ENCODE measurements at places on chromosomes 3 and 15.

GRCh38 chr15:101503296-101503599 lies 13.7 kb upstream of the PCSK6 start:
- no peak for DNase-seq

DNA sequence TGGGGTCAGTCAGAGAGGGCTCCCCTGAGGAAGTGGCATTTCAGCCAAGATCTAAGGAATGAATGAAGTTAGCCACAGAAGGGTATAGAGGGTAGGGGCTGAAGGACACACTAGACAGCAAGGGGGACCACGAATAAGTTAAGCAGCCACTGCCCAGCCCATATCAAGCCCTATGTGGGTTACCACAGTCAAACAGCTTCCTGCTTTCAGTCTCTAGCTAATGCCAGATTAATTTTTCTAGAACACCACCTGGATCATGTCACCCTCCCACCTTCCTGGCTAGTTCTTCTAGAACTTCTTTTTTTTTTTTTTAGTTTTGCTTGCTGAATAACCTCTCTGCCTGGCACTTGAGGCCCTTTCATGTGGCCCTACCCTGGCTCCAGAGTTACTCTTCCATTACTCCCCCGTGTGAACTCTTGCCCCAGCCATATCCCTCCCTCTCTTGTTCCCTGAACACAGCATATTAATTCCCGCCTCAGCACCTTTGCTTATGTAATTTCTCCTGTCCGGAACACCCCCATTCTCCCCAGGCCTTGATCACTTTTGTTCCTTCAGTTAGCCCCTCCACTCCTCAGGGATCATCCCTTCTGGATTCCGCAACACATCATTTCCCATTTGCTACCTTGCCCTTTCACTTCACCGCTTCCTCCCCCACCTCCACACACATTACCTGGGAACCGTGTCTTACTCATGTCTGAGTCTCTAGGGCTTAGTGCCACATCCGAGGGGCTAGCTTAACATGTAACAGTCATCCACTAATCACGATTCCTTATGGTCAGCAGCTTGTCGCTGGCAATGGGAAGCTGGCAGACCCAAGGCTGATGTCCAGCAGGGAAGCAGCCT lies 20.6 kb upstream of the BNC1 start:
- no peak for DNase-seq

DNA sequence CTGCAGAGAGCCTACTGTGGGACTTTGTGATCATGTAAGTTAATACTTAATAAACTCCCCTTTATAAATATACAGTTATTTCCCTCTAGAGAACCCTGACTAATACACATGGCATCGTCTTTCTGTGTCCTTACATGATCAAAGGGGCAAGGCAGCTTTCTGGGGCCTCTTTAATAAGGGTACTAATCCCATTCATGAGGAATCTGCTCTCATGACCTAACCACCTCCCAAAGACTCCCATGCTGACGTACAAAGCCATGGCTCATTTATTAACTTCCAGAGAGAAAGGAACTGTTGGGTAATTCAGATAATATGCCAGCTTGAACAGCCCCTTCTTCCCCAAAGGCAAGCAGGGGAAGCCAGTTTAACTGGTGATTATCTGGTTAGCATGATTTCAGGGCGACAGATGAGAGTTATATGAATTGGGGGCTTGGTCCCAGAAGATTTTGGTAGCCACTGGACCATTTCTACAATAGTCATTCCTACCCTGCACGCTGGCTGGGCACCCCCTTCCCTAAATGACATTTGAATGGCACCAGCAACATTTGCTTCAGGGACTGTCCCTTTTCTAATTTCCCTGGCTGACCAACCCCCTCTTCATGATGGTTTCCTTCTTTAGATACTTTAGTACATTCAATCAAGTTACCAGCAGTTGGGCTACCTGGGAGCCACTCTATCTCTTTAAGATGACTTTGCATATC lies 83.6 kb upstream of the C3orf80 start:
- DNase-seq, result no peak

- DNase-seq, result no peak
Measured at GRCh38 chr15:70375586-70375985, 277.9 kb upstream of the TLE3 start.

- DNase-seq, result no peak
Measured at GRCh38 chr3:125085166-125085565, 29.4 kb upstream of the HEG1 start.

GRCh38 chr3:151305060-151305774 lies 11.4 kb downstream of the GPR87 start:
- no peak for DNase-seq

DNA sequence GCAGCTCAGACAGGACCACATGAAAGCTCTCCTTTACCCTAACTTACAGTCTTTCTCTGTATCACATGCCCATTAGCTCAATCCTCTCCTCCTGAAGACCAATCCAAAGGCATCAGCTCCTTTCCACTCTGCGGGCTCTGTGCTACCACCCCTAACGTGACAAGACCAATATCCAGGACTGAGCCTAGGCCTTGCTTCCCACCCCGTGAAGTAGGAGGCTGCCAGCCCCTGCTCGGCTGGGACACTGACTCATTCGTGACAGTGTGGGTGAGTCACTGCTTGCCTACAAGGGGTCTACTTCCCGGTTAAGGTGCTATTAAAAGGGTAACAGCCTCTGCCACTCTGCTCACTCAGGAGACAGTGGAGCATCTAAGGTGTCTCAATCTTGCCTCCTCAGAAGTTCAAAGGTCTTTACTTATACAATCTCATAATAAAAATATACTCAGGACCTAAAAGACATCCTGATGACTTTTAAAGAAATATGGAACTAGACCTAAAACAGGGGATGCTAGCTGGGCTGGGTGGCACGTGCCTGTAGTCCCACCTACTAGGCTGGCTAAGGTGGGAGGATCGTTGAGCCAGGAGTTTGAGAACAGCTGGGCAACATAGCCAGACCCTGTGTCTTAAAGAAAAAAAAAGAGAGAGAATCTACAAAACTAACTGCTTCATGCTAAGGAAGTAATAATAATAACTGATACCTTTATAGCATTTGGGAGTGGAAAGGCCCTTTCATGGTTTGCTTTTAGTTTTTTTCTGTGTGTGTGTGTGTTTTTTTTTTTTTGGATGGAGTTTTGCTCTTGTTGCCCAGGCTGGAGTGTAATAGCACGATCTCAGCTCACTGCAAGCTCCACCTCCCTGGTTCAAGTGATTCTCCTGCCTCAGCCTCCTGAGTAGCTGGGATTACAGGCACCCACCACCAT lies 55.0 kb downstream of the TMEM44 start:
- DNase-seq, result peak; percentile 23

- DNase-seq, result no peak
Measured at GRCh38 chr3:13272831-13273603, 147.1 kb downstream of the NUP210 start.

GRCh38 chr3:149366941-149367840 lies 10.3 kb downstream of the TM4SF1 start:
- no peak for DNase-seq

GRCh38 chr3:24060055-24060454 lies 115.0 kb downstream of the NR1D2 start:
- no peak for DNase-seq

DNA sequence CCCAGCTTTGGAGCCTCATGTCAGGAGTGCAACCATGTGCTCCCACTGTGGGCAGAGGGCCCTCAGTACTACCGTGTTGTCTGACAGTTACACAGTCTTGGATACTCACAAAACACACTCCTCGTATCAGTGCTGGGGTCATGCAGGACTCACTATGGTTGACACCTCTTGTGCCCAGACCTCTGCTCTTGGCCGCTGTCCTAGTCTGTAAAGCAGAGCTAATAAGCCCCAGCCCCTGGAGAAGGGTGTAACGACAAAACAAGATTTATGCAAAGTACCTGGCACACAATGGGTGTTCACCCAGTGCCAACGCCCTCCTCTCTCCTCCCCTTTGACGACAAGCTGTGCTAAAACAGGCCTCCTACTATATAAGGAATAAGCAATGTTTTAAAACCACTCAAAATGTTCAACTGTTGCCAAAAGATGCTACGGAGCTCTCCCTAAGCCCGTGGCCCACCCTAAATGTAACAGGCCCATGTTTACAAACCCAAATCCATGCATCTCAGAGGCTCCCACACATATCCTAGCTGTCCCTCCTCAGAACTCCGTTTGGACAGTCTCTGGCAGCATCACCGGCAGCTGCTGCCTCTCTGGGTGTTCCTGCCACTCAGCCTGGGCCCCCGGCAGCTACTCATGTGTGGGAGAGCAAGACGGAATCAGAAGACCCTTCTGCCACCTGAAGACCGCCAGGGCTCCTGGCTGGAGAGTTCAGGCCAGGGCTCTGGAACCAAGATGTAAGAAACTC lies 65.8 kb downstream of the MRPL46 start:
- DNase-seq, result no peak

GRCh38 chr15:67072958-67073357 lies 7.6 kb downstream of the SMAD3 start:
- DNase-seq, result no peak

GRCh38 chr3:14231145-14231990 lies 52.8 kb downstream of the LSM3 start:
- no peak for DNase-seq

DNA sequence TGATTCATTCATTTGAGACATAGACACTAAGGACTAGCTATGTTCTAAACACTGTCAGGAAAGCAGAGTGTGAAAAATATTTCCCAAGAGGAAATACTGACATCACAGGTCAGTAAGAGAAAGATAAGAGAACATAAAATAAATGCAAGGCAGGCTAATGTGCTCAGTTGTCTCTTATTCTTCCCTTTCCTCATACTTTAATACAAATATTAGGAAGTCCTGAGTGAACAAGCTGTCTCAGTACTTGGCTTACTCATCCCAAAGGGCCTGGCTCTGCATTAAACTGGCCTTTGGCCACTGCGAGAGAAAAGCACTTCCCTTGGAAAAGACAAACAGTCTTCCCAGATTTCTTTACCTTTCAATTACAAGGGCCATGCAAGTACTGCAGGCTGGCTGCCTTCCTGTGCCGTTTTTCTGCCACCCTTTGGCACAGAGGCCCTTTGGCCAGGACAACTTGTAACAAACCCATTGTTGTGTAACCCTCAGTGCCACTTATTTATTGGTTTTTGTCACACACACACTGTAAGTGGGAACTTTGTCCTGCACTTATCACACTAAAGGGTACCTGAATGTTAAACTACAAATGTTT lies 31.7 kb downstream of the EDC3 start:
- DNase-seq, result no peak

GRCh38 chr15:92273723-92274122 lies 120.0 kb upstream of the ST8SIA2 start:
- DNase-seq, result no peak

DNA sequence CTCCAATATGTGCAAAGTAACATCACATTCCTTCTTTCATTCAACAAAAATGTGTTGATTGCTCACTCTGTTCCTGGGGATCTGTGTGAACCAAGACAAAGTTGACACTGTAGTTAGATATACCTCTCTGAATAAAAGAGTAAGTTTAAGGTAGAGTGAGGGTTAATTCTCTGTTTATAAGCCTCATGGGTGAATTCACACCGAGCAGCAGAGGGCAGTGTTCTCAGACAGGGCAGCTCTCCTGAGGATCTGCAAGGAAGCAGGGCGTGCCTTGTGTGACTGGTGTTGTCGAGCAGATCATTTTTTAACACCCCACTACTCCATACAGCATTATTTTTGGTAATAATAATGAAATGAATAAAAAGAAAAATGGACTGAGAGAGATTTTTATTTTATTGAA lies 34.4 kb downstream of the PAQR9 start:
- peak; percentile 22 for DNase-seq

DNA sequence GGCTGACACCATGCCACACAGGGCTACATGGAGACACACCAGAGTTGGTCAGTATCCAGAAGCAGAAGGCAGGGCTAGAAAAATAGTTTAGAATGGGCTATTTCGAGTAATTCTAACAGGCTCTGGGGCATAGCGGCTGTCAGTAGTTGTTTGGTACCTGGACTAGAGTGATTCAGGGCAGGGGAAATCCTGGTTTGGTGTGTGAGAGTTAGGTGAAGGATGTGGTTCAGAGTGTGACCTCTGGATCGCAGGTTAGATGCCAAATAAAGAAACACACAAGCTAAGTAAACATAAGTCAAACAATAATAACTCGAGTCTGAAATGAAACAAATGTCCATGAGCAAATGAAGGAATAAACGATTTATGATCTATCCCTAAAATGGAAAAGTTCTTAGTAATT lies 31.5 kb downstream of the CNTN3 start:
- DNase-seq, result no peak

DNA sequence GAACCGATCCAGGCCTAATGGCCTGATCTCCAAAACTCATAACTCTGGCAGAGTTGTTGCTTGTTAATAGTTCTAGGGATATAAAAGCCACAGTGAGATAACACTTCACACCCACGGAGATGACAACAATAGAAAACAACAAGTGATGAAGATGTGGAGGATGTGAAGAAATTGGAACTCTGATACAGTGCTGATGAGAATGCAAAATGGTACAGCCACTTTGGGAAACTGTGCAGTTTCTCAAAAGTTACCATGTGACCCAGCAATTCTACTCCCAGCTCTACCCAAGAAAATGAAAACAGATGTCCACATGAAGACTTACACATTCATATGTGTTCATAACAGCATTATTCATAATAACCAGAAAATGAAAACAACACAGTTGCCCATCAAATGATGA lies 3.8 kb downstream of the CMTM7 start:
- DNase-seq, result no peak

- DNase-seq, result no peak
Measured at GRCh38 chr3:141366285-141367037, 1.8 kb upstream of the ZBTB38 start.

- DNase-seq, result no peak
Measured at GRCh38 chr3:149739396-149739795, 12.9 kb downstream of the COMMD2 start.

- no peak for DNase-seq
Measured at GRCh38 chr3:39592311-39593050, 125.0 kb downstream of the MOBP start.
